ENCODE measurements at places on chromosomes 1 and 21.

DNA sequence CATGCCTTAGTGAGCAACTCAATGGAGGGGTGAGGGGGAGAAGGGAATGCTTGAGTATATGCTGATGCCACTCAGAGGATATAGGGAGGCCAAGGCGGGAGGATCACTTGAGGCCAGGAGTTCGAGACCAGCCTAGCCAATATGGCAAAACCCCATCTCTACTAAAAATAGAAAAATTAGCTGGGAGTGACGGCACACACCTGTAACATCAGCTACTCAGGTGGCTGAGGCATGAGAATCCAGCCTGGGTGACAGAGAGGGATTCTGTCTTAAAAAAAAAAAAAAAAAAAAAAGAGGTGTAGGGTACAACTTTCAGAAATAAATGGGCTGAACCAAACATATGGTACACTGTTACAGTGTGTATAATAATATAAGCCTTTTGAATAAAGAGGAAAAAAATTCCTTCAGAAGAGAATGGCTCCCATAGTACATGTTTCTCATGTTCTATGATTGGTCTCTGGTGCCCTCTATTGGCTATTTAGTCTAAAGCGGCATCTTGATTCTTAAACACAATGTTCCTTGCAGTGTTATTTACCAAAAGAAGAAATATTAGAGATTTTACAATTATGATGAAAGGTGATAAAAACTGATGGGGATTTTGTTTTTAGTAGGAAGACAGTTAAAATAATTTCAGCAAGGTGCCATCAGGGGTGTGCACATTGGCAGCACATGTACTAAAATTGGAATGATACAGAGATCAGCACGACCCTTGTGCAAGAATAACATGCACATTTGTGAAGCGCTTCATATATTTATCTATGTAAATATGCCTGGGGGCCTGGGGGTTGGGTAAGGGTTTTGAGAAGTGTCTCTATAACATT lies 109.8 kb downstream of the PATJ start:
- DNase-seq = no peak

GRCh38 chr1:11059155-11059967 lies 457 bp downstream of the SRM start:
- no peak for DNase-seq

GRCh38 chr1:201742476-201742875 lies 86.5 kb upstream of the IPO9 start:
- DNase-seq = no peak

GRCh38 chr1:119611701-119612113 lies 36.4 kb downstream of the ZNF697 start:
- no peak for DNase-seq

DNA sequence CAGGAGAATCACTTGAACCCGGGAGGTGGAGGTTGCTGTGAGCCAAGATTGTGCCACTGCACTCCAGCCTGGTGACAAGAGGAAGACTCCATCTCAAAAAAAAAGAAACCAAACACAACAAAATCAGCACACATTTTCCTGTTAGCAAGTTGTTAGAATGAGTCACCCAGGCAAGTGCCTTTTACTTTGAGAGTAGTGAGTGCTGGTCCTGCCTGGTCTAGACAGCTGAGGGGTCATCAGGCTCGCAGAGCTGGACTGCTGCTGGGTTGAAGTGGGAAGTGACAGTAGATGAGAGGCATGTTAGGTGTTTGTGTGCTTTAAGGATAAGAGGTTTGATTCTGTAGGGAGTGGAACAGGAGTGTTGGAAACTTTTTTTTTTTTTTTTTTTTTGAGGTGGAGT lies 31.9 kb downstream of the GNPAT start:
- no peak for DNase-seq

DNA sequence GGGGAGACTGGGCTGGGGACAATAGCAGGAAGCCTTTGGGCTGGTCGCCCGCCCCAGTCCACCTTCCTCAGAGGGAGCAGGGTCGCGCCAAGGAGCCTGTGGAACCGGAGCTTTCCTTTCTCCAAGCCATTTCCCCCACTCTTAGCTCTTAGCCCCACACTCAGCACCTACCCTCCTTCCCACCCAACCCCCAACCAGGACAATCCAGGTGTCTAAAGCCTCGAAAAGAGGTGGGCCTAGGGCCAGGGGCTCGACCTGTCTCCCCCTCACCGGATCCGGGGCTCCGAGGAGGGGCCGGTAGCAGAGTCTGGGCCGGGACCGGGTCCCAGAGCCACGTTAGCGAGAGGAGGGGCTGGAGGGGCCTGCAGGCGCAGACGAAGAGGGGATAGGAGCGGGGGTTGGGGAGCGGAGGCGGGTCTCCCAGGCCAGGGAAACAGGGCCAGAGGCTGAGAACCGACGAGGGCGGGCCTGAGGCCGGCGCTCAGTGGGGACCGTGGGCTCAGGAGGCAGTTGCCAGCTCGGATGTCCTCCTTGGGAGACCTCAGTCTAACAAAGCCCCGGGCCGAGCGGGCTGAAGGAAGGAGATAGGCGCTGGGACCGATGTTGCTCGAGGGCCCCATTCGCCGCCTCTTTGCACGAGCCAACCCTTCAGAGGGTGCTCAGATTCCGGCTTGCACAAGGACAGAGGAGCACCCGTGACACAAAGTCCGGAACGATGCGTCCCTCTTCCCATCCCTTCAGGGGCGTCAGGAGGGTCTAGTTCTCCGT lies 943 bp downstream of the SEMA6C start:
- no peak for DNase-seq

DNA sequence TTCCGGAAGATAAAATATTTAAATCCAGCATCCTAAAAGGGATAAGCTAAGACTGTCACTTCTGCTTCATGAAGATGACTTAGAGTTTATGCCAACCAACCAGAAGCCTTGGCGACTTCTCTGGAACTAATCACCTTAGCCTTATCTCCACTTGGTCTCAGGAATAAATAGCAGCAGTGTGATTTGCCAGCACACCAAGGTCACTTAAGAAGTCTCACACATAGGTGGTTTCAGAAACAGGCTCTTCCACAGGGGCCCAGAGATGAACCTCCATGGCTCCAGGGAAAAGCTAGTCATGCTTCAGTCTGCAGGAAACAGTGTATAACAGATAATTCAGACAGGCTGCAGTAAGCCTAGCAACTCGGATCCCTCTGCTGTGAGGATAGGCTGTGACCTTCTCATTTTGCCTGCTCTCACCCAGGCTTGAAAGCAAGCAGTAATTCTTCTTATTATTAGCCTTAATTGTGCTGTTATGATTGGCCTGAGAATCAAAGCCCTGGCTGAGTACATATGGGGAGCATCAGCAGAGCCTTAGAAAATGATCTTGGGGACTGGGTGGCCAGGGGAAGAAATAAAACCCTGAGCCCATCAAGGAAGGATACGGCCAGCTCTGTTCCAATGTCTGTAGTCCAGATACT lies 84.7 kb downstream of the WLS start:
- no peak for DNase-seq

DNA sequence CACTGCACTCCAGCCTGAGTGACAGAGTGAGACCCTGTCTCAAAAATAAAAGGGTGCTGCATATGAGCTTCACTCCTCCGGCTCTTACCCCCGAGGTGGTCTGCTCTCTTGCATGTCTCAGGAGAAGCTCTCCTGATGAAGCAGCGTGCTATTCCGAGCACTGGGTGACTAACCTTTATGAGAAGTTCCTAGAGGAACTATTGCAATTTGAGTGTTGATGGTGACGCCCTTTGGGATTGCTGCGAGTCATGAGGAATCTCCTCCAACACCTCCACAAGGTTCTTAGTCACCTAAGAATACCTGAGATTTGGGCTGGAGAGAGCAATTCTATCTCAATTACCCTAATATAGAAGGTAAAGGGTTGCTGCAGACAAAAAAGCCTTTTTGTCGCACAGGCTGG lies 40.8 kb upstream of the TINAGL1 start:
- no peak for DNase-seq

GRCh38 chr1:25008192-25008485 lies 78.1 kb upstream of the RUNX3 start:
- no peak for DNase-seq

- no peak for DNase-seq
These were observed 131.4 kb downstream of the IER5 start for GRCh38 chr1:181219938-181220337.

DNA sequence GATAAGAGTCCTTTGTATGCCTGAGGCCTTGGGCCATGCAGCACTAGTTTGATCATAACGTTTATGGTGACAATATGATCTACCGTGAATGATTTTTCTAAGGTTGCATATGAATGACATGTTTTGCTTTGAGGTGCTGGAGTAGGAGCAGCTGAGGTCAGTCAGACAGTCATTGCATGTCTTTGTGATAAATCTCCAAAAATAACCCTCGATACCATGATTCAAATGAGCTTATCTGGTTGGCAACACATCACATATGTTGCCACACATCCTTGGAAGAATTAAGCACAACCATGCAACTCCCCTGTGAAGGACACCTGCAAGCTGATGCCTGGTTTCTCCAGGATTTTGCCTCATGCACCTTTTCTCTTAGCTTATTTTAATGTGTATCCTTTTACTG lies 394.5 kb downstream of the LTN1 start:
- DNase-seq = no peak

GRCh38 chr1:5944843-5945167 lies 47.4 kb downstream of the NPHP4 start:
- DNase-seq = no peak

DNA sequence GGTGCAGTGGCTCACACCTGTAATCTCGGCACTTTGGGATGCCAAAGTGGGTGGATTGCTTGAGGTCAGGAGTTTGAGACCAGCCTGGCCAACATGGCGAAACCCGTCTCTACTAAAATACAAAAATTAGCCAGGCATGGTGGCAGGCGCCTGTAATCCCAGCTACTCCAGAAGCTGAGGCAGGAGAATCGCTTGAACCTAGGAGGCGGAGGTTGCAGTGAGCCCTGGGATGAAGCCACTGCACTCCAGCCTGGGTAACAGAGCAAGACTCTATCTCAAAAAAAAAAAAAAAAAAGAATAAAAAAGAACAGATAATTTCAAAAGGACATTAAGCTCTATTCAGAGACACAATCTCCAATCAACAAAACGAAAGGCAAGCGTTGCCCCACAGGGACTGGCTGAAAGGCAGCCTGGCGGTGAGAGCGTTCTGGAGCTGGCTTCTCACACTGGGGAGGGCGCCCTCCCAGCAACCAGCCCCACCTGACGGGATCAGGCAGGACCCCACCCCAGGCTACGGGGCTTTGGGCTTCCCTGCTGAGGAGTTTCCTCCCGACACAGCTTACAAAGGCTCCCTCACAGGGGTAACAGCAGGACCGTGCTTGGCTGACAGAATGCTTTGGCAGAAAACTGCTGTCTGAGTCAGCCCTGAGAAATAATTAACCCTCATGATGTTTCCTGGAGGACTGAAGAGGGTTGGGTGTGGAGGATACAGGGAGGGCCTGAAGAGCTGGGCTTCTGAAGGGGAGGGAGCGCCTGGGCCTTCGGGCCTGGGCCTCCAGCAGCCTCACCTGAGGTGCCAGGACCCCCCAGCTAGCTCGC lies 31.1 kb upstream of the SRP9 start:
- no peak for DNase-seq

- no peak for DNase-seq
These were observed 19.7 kb downstream of the TNNT2 start for GRCh38 chr1:201357636-201358348.

- DNase-seq = no peak
These were observed 81.2 kb upstream of the BARHL2 start for GRCh38 chr1:90798344-90798743.

GRCh38 chr1:11379851-11380250 lies 99.1 kb upstream of the DISP3 start:
- no peak for DNase-seq

GRCh38 chr1:211206981-211207380 lies 52.2 kb upstream of the RCOR3 start:
- no peak for DNase-seq

DNA sequence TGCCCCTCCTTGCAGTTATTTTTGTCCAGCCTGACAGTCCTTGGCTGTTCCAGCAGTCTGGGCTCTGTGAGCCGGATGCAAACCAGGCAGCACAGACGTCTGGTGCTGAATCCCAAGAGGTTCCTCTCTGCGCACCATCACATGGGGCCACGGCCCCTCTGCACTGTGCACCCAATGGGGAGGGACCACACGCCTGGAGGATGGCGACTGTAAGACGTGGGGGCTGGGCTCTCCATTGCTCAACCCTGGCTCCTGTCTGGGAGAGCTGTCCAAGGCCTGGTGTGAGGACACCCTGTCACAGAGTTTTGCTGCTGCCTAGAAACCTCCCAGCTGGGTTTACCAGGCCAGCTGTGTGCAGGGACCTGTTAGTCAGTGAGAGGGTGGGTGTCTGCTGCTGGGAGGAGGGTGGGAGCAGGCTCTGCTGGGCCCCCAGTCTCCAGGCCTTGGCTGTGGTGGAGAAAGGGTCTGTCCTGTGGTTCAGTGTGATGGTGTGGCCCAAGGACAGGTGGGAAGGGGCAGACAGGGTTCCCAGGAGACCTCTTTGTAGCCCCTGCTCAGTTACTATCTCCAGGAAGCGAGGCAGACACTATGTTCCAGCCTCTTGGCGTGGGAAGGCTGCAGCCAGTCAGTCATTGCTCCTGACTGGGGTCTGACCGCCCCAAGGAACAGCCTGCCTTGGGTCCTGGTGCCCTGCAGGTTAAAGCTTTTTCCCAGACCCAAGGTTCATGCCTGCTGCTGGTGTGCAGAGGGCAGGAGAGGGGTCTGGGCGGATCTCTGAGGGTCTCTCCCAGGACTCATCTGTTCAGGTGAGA lies 13.8 kb downstream of the HEYL start:
- no peak for DNase-seq

GRCh38 chr1:59973719-59974118 lies 47.1 kb upstream of the CYP2J2 start:
- no peak for DNase-seq

- DNase-seq = no peak
These were observed 205.5 kb downstream of the PTBP2 start for GRCh38 chr1:96927125-96927524.

DNA sequence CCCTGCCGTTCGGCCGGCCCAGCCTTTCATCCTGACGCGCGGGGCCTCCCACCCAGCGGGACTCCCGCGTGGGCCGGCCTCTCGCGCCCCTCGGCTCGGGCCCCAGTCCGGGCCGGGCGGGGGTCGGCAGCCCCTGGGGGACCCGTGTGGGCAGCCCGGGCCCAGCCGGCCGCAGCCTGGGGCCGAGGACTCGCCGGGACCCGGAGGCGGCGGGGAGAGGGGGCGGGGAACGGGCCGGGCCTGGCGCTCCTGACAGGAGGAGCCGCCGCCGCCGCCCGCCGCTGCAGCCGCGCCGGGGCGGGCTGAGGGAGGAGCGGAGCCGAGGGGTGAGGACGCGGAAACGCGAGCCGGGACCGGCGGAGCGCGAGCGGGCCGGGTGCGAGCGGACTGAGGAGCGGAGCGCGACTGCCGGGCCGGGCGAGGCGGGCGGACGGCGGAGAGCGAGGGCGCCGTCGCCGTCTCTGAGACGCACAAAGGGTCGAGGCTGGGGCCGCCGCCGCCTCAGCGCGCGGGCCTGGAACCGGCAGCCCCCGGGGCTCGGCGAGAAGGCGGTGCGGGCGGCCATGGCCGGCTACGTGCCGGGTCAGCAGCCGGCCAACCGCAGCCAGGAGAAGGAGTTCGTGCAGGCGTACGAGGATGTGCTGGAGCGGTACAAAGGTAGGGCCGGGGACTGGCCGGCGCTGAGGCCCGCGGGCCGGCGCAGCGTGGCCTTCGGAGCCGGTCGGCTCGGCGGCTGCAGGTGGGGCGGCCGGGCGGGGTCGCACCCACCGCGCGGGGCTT lies 79.1 kb downstream of the NDUFS5 start:
- peak; percentile 58 for DNase-seq

GRCh38 chr1:1441002-1441888 lies 5.8 kb downstream of the VWA1 start:
- DNase-seq = peak; percentile 70

- no peak for DNase-seq
These were observed 14.0 kb downstream of the GPA33 start for GRCh38 chr1:167076136-167076710.

GRCh38 chr1:152001631-152002584 lies 8.2 kb upstream of the S100A10 start:
- peak; percentile 58 for DNase-seq

GRCh38 chr1:162823231-162823630 lies 32.7 kb downstream of the HSD17B7 start:
- no peak for DNase-seq
